ENCODE measurements at places on chromosomes 11 and 22. TPM values are rescaled to one million over a fixed set of nuclear protein-coding genes. Genes with fewer than 3 reads are reported as not detected.

The USP2 gene
- 2.6 TPM for polyA plus RNA-seq

The MYEOV gene
- 16.4 TPM for polyA plus RNA-seq

The BRSK2 gene
- 1.8 TPM for polyA plus RNA-seq

The PKDREJ gene
- polyA plus RNA-seq, result not detected

The KIF18A gene
- 0.75 TPM for polyA plus RNA-seq

The BAIAP2L2 gene
- polyA plus RNA-seq, result 6.8 TPM

The GLYATL2 gene
- 0.92 TPM for polyA plus RNA-seq

The IGSF22 gene
- polyA plus RNA-seq, result 0.37 TPM

The ADAMTS8 gene
- polyA plus RNA-seq, result 11.9 TPM

The SLC22A8 gene
- polyA plus RNA-seq, result not detected

The ELFN2 gene
- polyA plus RNA-seq, result not detected

The NFAM1 gene
- polyA plus RNA-seq, result 0.15 TPM

The OR51I1 gene
- polyA plus RNA-seq, result not detected

The MAPK8IP2 gene
- polyA plus RNA-seq, result 0.61 TPM

The TMEM45B gene
- polyA plus RNA-seq, result 5.3 TPM

The LRRC74B gene
- not detected for polyA plus RNA-seq

The POU2F3 gene
- polyA plus RNA-seq, result 1.5 TPM

The APOA4 gene
- 0.44 TPM for polyA plus RNA-seq
